ENCODE measurements at places on chromosomes 12 and 14. TPM values are rescaled to one million over a fixed set of nuclear protein-coding genes. Genes with fewer than 3 reads are reported as not detected.

The GNS gene
- 259 TPM for total RNA-seq

The LMO3 gene
- total RNA-seq, result 0.14 TPM

The EIF2S3B gene
- 0.59 TPM for total RNA-seq

The A2ML1 gene
- total RNA-seq, result not detected

The PIWIL1 gene
- total RNA-seq, result not detected

The CDKL1 gene
- 7.4 TPM for total RNA-seq
